Parietal lobe (tissue), 2 donors: ENCODE measurements at places on chromosomes 11 and 22. TPM values are rescaled to one million over a fixed set of nuclear protein-coding genes. Genes with fewer than 3 reads are reported as not detected.

RIMBP3B gene
- 0.63 TPM for total RNA-seq

OR2AG2 gene
- 1.6 TPM for total RNA-seq

GSTT2B gene
- total RNA-seq: 1.9 TPM

SULT4A1 gene
- total RNA-seq: 55.7 TPM

ZNF280B gene
- total RNA-seq: 5.0 TPM

OR5P2 gene
- total RNA-seq: not detected

MMP12 gene
- not detected for total RNA-seq

CHRNA10 gene
- total RNA-seq: 2.8 TPM

MFNG gene
- 3.4 TPM for total RNA-seq

CHKA gene
- total RNA-seq: 72.0 TPM

CRYBB1 gene
- total RNA-seq: 0.94 TPM

ART1 gene
- total RNA-seq: not detected

B4GALNT4 gene
- 163 TPM for total RNA-seq

CECR2 gene
- total RNA-seq: 13.5 TPM

OR56B1 gene
- not detected for total RNA-seq

API5 gene
- total RNA-seq: 110 TPM

SC5D gene
- total RNA-seq: 183 TPM

SPON1 gene
- 53.5 TPM for total RNA-seq

SPDYC gene
- not detected for total RNA-seq

CD3E gene
- not detected for total RNA-seq
